ENCODE measurements at places on chromosomes 1 and 21.

DNA sequence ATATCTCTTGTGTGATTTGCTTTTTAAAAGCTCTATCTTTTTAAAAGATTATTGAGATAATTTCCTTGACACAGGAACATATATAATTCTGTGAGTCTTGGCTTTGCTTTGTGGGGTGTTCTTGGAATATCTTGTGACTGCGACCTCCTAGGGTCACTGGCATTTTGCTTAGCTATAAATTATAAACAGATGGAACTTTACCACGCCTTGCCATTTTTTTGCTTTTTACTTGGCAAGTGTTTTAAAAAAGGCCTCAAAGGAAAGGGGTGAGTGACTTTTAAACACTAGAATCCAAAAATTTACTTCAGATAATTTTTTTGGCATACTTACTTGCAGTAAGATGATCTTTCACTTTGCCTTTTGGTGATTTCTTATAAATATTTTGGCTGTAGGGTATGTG, 43.6 kb downstream of the ALG6 start:
- DNase-seq, result no peak

DNA sequence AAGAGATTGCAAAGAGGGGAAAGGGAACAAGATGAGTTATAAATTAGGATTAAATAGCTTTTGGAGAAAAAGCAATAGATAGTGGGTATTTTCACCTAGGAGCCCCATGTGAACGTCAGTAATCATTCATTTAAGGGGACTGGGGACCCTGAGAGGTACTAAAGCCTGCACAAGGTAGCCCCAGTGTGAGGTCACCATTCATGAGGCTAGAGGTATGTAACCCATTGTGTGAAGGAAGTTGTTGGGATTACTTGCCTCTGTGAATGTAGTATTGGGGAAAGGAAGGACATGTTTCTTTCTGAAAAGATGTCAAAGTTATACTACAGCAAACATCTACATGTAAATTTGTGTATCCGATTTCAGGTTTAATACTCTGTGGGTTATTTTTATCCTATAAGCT, 276.8 kb downstream of the TBX15 start:
- DNase-seq, result no peak

DNA sequence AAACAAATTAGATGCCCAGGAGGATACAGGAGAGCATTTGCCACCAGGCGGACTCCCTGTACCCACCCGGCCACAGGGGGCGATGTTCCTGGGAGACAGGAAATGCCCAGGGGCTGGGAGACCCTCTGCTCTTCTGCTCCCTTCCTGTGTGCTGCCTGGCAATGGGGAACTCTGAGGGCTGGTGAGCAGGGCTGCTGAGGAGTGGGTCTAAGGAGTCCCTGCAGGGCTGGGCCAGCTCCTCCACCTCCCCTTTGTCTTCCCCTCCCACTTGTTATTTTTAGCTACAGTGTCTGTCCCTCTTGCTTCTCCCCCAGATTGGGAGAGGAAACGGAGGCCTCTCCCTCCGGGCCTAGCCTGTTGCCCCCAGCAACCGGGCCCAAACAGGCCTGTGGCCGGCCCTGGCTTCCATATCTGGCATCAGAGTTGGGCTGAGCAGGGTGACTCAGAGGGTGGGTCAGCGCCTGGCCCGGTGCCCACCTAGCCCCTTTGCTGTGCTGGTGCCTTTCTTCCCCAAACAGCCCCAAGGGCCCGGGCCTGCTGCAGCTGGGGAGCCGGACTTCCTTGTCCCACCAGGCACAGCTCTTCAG, 11.6 kb downstream of the LMNA start:
- DNase-seq, result peak; percentile 79

GRCh38 chr1:63148825-63149645, 173.3 kb upstream of the FOXD3 start:
- peak; percentile 27 for DNase-seq

- no peak for DNase-seq
Measured at GRCh38 chr1:218970397-218970990, 203.2 kb upstream of the LYPLAL1 start.

DNA sequence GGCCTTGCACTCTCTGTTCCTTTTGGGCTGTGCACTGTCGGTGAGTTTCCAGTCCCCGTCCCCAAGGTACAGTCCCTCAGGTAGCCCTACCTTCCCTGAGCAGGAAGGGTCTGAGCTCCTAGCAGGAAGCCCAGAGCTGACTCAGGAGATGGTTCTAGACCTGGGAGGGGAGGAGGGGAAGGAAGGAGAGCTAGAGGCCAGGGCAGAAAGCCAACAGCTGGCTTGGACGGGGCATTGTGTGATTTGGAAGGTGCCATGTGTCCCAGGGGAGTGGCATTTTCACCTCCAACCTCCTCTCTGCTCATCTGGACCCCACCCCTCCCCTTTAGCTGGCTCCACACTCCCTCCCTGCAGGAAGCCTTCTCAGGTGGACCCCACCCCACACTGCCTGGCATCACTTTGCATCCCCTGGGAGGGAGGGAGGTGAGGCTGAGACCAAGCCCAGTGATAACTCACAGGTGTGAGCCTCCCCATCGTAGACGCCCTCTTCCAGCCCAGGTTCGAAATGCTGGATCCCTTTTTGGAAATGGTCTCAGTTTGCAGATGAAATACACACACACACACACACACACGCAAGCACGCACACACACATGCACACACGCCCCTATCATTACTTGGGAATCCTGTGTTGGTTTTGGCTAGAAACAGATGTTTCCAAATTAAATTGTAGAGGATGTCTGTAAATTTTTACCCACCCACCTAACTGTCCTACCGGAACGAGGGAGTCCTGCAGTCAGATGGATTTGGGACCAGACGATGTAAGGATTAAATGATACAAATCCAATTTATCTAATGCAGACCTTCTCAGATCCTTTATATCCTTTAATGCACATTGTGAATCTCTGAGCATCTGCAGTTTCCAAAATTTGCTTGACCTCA, 19.7 kb upstream of the IFNLR1 start:
- no peak for DNase-seq

- no peak for DNase-seq
Measured at GRCh38 chr1:47696404-47696736, 258.5 kb downstream of the FOXD2 start.

DNA sequence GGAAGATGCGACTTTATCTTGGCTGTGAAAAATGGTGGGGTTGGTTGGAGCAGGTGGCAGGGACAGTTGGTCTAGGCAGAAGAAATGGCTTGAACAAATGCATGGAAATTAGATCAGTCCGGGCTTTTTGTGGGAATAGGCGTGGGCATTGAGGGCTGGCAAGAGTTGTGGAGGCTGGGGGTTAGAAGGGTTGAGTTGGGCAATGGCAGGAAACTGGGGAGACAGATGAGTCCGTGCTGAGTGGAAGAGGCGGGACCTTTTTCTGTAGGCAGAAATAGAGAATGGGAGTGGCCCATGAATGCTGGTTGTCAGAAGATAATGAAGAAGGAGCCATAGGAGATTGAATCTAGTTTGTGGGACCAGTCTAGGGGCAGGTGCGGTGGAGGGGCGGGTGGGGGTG, 6.9 kb downstream of the PDPN start:
- peak; percentile 88 for DNase-seq

DNA sequence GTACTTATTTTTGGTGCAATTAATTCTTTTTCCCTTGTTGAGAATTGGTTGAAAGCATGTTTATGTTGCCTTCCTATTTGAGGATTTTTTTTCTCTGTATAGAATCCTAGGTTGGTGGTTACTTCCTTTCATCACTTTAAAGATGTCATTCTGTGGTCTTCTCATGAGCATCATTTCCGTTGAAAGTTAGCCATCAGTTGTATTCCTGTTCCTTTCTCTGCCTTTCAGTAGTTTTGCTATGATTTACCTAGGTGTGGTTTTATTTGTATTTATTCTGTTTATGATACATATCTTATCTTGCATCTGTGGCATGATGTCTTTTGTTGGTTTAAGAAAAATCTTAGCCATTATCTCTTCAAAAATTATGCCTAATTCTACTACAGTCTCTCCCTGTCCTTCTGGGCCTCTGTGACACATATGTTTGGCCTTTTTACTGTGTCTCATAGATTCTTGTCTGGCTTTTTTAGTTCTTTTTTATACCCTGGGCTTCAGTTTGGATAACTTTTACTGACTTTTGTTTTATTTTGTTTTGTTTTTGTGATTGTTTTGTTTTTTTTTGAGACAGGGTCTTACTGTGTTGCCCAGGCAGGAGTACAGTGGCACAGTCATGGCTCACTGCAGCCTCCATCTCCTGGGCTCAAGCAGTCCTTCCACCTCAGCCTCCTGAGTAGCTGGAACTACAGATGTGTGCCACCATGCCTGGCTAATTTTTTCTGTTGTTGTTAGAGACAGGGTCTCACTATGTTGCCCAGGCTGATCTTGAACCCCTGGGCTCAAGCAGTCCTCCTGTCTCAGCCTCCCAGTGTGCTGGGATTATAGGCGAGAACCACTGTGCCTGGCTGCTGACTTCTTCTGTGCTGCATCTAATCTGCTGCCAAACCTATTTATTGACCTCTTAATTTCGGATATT, 24.1 kb downstream of the PTGFRN start:
- no peak for DNase-seq

DNA sequence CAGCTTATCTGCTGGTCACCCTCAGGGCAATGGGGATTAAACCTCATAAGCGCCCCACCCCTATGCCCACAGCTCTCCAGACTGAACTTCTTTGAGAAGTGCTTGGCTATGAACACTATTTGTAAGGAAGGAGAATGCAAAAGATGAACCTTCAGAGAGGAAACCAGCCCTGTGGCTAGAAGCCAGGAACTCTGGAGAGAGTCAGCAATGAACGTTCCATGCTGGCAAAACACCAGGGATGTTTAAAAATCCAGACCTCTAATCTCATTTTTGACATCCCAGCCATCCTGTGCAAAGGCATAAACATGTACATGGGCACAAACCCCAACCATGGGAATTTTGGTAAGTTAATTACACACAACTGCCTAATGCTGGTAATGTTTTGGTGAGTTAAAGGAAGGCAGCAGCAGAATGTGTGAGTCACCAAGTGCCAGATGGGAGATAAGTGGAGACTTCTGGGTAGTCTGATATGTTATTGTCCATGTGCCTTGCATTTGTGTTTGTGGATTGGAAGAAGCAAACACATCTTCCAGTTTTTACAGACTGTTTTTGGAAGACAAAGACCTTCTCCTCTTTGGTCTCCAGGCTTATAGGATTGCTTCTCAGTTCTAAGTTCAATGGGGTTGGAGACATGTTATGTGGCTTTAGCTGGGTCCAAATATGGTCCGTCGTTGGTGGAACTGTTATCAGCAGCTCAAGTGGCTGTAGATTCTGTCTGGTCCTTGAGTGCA, 174.1 kb upstream of the ETV3 start:
- no peak for DNase-seq

- DNase-seq, result no peak
Measured at GRCh38 chr21:33128538-33128937, 58.6 kb downstream of the OLIG1 start.

GRCh38 chr1:67755619-67756018, 70.6 kb downstream of the GADD45A start:
- no peak for DNase-seq

GRCh38 chr1:216596281-216596862, 126.9 kb downstream of the ESRRG start:
- DNase-seq, result no peak

- DNase-seq, result no peak
Measured at GRCh38 chr1:74650561-74650960, 23.0 kb downstream of the ERICH3 start.

- DNase-seq, result no peak
Measured at GRCh38 chr1:14689996-14690615, 91.6 kb downstream of the KAZN start.

GRCh38 chr1:156725683-156726280, 2.5 kb upstream of the METTL25B start:
- peak; percentile 94 for DNase-seq

GRCh38 chr1:74690364-74690696, 16.7 kb upstream of the ERICH3 start:
- no peak for DNase-seq

DNA sequence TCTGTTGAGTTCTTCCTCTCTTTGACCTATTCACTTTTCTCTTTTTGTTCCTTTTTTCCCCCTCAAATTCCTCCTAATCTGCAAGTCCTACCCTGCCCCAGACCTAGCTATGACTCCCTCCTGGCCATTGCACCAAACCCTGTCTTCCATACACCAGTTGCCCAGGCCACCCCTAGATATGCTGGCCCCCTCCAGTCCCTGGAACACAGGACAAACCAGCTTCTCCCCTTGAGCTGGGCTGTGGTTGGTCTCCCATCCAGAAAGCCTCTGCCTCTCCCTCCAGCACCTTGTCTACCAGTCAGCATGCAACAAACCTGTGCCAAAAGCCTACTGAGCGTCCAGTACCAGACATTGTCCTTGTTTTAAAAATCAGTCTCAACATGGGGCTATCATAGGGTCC, 59.4 kb downstream of the ELK4 start:
- no peak for DNase-seq

- no peak for DNase-seq
Measured at GRCh38 chr1:161228032-161228431, 2.2 kb downstream of the TOMM40L start.

- DNase-seq, result no peak
Measured at GRCh38 chr1:75341537-75341936, 207.3 kb downstream of the LHX8 start.

DNA sequence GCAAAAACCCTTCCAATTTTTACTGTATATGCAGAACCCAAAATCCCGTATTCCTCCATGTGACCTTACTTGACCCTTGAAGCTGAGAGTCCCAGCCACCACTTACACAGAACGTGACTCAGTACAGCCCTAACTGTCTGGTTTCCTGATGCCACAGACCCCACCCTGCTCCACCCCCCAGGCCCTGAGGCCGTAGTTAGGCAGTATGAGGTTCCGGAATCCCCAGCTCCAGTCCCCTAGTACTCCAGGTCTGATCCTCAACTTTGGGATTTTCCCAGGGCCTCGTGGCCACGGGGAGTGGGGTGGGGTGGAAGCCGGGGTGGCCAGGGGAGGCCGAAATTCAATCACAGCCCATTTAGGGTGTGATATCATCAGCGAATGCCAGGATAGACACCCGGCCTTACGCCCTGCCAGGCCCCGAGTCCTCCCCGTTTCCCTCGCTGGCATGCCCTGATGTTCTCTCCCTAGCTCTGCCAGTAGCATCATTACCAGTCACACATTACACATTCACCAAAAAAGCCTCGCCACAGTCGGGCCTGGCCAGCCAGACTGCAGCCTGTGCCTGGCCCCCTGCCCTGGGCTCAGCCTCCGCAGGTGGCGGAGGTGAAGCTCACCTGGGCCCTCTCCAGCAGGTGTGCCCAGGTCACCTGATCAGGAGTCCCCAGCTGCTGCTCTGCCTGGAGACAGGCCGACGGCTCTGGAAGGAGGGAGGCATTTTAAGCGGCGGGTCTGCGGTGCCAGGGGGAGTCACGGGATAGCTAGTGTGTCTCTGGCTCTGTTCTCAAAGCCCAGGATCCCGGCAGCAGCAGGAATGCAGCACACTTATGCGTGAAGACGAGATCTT, 70.8 kb downstream of the SCCPDH start:
- peak; percentile 21 for DNase-seq

All from inflammatory macrophage treated with lipopolysaccharide for 1 hour (primary cell).